ENCODE measurements at places on chromosomes 3 and 15.

GRCh38 chr15:86444527-86444926 lies 364.9 kb downstream of the AGBL1 start:
- DNase-seq = no peak

- DNase-seq = no peak
Observed at GRCh38 chr15:51625236-51625635, 2.7 kb upstream of the DMXL2 start.

DNA sequence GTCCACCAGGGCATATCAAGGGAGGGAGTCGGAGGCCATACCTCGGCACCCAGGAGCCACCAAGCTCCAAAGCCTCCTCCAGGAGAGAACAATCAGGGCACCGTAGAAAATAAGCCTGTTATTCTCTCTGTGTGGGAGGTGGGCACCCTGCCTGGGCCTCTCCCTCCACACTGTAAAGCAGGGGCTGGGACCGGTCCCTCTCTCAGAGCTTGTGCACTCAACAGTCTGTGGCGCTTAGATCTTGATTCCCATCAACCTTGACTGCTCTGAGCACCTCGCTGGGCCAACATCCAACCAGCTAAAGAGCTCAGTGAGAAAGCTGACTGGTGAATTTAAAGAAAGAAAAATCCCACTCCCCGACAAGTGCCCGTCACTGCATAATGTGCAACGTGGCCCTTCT lies 53.0 kb downstream of the PCSK6 start:
- DNase-seq = no peak

DNA sequence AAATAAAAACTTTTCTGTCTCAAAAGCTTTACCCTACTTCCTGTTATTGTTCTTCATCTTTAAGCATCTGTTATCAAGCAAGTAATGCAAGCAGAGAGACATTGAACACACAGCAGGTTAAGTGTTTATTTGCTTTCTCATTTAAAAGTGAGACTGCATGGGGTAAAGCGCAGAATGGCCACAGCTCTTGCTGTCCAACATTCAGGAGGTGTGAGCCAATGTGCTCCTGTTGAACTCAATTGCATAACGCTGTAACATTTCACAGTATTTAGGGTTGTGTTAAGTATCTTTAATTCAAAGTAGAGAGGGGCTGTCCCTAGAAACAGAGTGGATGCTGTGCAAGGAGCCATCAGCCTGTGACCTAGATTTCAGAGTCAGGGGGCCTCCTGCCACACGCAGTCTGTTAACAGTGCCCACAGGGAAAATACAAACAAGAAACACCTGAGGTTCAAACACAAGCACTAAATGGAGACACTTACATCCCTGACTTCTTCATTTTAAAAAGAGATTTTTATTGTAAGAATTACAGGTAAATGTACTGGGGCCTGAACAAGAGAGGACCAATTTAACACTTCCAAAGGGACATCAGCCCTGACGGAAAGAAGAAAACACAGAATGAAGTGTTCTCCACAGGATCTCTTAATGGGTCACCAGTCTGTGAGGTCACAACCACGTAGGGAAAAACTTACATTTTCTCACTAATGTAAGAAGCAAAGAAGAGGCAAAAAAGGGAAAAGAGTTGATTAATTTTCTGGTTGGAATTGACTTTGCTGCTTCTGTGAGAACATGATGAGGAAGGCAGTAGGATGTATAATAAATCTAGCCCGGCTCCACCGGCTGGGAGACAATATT lies 815.1 kb downstream of the VGLL3 start:
- no peak for DNase-seq

DNA sequence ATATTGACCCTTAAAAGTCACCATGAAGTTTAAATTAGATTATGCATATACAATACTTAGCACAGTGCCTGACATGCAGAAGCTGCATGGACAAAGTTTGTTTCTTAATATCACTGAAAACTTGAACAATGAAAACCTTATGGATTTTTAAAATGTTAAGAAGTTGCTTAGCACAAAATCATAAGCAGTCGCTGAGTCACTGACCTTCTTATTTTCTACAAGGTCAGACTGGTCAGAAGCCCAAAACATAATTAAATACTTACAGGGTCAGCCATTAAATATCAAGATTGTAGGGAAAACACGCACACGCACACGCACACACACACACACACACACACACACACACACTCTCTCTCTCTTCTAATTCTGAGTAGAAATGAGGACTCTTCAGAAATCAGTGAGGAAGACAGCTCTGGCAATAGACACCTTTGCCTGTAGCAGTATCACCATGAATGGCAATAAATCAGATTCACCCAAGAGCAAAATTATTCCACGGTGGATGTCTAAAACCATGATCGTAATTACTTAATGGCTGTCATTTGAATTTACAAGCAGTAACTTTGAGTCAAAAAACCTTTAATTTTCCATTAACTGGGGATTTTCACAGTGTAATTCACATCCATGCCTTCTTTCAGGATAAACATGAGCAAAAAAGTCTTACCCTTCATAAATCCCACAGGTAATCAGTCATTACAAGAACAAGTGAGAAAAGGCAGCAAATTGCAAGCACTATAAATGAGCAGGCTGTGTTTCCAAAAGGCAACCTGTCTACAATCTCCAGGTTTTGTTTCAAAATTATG lies 147.5 kb downstream of the OSBPL10 start:
- no peak for DNase-seq

DNA sequence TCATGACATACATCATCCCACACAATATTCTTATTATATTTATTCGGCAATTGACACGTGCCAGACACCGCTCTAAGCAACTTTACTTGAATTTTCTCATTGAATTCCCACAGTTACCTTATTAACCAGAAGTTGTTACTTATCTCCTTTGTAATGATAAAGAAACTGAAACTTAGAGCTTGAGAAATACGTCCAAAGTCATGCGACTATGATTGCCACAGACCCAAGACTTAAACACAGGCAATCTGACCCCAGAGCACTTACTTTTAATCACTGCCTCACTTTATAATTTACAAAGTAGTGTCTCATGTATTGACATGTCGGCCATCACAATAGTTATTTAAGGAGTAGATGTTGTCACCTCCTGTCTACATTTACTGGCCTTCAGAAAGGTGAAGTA lies 64.7 kb downstream of the ATP13A4 start:
- DNase-seq = no peak

DNA sequence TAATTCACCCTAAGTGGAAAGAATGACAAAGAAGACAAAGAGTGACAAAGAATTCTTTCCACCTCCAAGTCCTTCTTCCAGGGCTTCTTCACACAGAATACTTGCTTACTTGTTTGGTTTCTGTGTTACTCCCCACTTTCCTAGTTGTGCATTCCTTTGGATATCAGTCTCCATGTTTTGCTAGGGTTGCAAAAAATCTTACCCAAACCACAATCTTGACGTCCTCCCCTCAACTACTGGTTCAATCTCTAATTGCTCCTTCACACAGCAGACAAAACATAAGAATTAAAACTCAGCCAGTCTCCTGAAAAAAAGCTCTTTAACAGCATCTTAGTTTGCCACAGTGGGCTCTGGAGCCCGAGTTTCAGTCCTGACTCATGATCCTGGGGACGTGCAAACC lies 297.6 kb upstream of the CHRNA7 start:
- DNase-seq = no peak

- no peak for DNase-seq
Observed at GRCh38 chr3:138824114-138824506, 10.6 kb downstream of the PIK3CB start.

DNA sequence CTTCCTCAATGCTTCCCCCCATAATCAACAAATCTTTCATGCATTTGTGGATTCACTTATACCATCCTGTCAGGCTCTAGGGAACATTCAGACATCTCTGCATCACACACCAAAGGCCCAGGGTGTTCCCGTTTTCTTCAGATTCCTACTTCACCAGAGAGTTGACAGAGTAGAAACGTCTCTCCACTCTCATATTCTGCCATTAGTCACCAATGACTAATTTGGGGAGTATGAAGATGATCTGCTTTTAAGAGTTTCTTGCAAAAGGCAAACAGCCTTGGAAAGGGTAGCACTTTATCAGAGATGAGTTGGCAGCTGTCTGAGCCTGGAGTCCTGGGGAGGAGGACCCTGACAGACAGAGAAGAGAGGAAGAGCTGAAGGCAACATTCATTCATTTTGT lies 55.8 kb upstream of the DGKG start:
- peak; percentile 48 for DNase-seq

DNA sequence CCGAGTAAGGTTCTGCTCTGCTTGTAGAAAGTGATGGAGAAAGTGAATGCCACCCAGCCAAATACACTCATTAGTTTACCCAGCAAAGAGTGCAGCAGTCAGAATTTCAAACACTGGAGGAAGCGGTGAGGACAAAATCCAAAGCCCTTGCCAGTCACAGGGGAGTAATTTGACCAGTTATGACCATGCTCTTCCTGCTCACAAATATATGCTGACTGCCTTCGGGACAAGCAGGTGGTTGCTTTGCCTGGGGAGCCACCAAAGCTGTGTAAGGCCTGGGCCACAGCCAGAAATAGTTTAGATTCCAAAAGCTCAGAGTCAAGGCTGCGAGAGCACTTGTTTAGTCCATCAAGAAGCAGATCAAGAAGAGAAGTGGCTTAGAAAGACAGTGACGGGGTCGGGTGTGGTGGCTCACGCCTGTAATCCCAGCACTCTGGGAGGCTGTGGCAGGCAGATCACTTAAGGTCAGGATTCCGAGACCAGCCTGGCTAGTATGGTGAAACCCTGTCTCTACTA lies 51.0 kb upstream of the ATP13A3 start:
- no peak for DNase-seq

- DNase-seq = no peak
Observed at GRCh38 chr3:190012314-190012782, 108.3 kb downstream of the P3H2 start.

- no peak for DNase-seq
Observed at GRCh38 chr3:16059711-16060357, 114.6 kb upstream of the GALNT15 start.

- no peak for DNase-seq
Observed at GRCh38 chr3:147379651-147380050, 26.7 kb downstream of the ZIC4 start.

DNA sequence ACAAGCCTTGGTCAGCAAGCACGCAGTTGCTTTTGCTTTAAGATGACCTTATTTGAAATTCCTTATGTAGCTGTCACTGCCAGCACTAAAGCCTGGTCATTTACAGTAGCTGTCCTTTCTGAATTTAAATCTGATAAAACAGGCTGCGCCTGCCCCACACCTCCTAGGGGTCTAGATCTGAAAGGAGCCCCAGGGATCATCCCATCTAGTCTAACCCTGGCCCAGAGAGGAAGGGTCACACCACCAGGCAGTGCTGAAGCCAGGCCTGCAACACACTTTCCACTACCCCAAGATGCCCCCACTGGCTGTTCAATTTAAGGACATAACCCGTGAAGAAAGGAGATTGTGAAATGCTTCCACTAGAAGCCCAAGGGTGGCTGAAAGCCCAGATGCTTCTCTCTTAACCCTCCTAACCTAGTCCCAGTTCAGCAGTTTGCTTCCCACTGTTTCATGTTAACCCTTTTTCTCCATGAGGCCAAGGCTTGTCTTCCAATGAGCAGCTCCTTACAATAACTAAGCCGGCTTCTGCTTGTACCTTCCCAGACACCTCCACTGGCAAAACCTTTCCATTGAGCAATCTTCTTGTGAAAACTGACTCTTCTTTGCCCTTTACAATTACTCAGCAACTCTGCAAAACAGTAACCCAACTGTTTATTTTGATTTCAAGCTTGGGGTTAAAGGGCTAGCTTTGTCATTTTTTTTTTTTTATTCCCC lies 198.9 kb upstream of the LPP start:
- DNase-seq = no peak

- no peak for DNase-seq
Observed at GRCh38 chr15:33360886-33361285, 50.1 kb downstream of the RYR3 start.

- DNase-seq = no peak
Observed at GRCh38 chr15:82572986-82573385, 32.7 kb upstream of the RPS17 start.

Data from activated naive CD4-positive, alpha-beta T cell treated with anti-CD3 and anti-CD28 coated beads for 36 hours (primary cell).